Stimulated activated CD4-positive, alpha-beta T cell treated with anti-CD3 and anti-CD28 coated beads, Interleukin-2, amount 100 ng/mL, for 4 hours (primary cell): ENCODE measurements at places on chromosomes 16 and 17.

GRCh38 chr16:53821487-53821886 is 117.5 kb downstream of the FTO start:
- DNase-seq: no peak

- DNase-seq: no peak
Measured at GRCh38 chr16:68286153-68287074, 22.1 kb downstream of the SLC7A6 start.

- DNase-seq: no peak
Measured at GRCh38 chr16:13936596-13937081, 16.7 kb downstream of the ERCC4 start.

DNA sequence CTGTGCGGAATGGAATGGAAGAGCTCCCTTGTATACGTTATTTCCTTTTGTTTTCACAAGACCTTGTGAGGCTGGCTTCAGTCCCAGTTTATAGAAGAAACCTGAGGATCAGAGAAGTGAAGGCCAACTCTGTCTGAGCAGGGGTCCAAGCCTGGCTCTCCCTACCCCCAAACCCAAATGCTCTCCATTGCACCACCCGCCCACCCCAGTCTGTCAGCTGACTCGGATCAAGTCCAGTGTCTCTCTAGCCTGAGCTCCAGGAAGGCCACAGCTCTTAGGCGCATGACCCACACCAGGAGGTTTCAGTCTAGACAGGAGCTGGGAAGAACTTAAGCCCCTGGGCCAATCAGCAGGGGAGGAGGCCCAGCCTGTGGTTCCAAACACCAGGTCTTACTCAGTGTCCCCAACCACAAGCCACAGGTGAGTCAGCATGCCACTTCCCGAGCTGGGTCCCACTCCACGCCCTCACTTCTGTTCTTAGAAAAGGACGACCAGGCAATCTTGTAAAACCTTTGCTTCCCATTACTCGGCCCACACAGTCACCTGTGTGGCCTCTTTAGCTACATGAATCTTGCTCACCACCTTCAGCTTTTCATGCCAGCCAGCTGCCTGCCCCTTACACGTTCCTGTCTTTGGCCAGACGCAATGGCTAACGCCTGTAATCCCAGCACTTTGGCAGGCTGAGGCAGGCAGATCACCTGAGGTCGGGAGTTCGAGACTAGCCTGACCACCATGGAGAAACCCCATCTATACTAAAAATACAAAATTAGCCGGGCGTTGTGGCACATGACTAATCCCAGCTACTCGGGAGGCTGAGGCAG is 27.8 kb downstream of the TK2 start:
- peak; percentile 93 for DNase-seq

- DNase-seq: no peak
Measured at GRCh38 chr16:55283812-55284717, 39.9 kb upstream of the IRX6 start.

- no peak for DNase-seq
Measured at GRCh38 chr17:56845934-56846333, 12.0 kb downstream of the DGKE start.

GRCh38 chr16:66503030-66503429 is 46.9 kb downstream of the TK2 start:
- DNase-seq: no peak

GRCh38 chr17:72466199-72466598 is 345.4 kb downstream of the SOX9 start:
- no peak for DNase-seq

GRCh38 chr16:52547834-52548215 is 882 bp upstream of the TOX3 start:
- no peak for DNase-seq

DNA sequence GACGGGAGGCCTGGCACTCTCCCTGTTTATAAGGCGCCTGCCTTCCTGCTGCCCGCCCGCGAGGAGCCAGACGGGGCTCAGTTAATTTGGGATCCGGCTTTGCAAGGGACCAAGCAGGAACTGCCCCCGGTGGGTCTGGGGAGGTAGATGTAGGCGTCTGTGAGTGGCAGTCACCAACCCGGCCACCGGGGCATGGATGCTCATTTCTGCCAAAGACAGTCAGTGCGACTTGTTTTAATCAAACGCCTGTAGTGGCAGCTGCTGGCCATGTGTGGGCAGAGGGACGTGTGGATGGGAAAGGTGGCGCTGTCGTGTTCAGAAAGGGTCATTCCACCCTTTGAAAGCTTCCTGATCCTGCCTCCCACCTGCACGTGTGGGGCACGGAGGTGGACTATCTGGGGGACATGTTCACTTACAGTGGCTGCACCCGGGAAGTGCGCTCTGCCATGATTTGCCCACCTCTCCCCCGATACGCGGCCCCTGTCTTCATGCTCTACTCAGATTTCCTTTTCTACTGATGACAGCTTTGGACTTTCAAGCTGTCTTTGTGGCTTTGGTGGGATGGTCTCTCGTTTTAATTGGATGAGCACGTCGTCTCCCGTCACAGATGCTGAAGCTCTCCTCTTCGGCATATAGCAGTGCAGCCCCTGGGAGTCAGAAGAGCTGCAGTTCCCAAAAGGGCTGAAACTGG is 60.3 kb upstream of the CIBAR2 start:
- no peak for DNase-seq

DNA sequence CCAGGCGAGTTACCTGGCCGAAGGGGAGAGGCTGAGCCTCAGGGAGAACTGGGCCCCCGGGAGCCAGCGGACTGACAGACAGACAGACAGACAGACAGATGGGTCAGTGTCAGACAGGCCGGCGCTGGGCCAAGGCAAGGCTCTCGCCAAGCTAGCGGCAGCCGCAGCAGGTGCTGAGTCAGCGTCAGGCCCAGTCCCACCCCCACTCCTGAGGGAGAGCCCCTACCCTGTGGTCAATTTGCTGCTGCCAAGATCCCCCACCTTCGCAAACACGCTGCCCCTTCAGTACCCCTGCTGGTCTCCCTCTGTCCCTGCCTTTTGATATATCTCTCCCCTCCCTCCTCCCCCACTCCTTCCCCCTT is 1.5 kb downstream of the FGF11 start:
- DNase-seq: no peak

DNA sequence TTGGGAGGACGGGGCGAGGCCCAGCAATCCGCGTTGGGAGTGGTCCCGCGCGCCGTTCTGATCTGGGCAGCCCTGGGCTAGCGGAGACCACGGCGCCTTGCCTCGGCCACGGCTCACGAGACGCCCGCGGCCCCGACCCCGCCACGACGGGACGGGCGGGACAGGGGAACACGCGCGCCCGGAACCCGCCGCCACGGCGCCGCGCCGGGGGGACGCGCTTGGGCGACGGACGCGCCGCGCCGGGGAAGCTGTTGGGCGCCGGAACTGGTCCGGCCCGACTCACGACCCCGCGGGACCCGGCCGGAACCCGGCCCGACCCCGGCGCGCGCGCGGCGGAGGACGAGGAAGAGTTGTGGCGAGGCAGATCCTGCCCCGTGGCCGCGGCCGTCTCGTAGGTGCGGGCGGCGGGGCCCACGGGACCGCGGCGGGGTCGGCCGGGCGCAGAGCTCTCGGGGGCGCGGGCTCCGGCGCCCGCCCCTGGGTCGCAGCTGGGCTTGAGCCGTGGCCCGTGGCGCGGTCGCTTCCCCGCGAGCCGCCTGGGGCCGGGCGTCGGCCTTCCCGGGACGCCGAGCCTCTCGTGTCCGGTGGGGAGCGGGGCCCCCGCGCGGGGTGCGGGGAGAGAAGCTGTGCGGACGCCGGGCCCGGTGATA is at the start of gene ACSF3:
Gene ACSF3, plus strand, starts transcription at position 251 of the 650 bp plus-strand sequence. CDS start 6,830 bp downstream, outside the sequence.
- peak; percentile 56 for DNase-seq

GRCh38 chr17:40473573-40474365 is 27.7 kb downstream of the TNS4 start:
- DNase-seq: no peak

DNA sequence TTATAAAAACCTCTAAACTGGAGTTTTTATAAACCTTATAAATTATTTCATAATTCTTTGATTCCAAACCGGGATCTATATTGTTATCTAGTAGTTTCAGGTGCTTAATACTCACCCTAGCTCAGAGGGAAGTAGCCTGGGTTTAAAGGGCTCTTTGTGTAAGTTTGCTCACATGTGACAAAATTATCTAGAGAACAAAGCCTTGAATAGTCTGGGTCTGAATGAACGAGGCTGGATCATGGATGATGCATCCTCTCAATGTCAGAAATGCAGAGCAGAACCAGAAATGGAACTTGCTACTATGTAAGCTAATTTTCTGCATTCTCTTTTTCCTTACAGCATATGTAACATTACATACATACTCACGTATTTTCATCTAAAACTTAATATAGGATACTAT is 103.9 kb upstream of the NETO2 start:
- no peak for DNase-seq

- DNase-seq: no peak
Measured at GRCh38 chr17:28293994-28294393, 25.0 kb upstream of the TMEM97 start.

DNA sequence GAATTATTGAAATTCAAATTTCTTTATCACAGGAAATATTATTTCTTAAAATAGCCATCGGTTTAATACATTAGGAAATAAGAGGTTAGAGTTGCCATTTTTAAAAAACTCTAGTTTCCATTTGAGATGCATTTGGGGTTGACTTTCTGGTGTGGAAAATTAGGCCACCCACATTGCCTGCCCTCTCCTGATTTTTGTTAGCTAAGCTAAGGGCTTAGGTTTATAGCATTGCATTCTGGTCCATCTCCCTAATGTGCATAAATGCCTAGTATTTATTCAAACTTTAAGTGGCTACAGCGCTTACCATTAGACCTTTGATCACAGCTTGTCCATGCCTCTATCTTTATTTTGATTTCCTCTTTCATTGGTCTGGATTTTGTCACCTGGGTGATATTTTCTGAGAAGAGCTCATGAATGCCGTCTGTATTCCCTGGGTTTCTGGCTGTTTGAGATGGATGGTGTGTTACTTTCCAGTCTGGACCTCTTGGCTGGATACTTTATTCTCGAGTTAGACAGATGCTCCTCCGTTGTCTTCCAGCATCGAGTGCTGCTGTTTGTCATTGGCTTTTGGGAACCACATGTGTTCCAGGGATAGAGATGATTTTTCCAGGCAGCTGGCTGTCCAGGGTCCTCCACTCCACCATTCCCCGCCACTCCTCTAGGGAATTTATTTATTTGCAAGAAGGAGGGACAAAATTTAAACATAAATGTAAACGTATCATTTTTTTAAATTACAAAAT is 120.3 kb downstream of the KATNIP start:
- no peak for DNase-seq

DNA sequence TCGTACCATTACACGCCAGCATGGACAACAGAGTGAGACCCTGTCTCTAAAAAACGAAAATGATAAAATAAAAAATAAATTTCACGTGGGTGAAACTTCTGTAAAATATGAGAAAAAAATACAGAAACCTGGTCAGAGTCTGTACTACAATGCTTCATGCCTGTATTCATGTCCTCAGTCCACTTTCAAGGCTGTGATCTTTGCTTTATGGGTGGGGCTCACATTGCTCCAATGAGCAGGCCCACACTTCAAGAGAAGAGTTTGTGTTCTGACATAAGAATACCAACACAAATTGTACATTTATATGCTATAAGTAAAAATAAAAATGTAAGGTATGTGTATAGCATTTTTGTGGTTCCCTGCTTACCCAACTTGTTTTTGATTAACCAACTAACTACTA is 32.2 kb upstream of the ABCA3 start:
- no peak for DNase-seq

- DNase-seq: no peak
Measured at GRCh38 chr17:42878123-42878880, 22.3 kb upstream of the G6PC1 start.

DNA sequence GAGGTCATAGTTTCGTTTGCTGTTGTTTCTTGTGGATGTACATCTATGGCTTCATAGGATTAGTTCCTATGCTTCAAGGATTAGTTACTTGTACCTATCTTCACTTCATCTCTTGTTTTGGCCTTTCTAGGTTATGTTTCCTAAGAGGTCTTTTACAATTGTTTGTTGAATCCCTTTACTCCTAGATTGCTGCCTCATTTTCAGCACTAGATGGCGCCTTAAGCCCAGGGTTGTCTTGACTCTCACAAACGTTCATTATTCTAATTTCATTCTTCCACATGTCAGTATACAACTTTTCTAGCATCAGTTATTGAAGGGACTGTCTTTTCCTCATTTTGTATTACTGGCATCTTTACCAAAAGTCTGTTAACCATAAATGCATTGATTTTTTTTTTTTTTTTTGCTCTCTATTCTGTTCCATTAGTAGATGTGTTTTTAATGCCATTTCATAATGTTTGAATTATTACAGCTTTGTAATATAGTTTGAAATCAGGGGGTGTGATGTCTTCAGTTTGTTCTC is 45.0 kb upstream of the NACA2 start:
- DNase-seq: peak; percentile 15

GRCh38 chr16:68257251-68257905 is 6.9 kb upstream of the SLC7A6 start:
- DNase-seq: no peak

DNA sequence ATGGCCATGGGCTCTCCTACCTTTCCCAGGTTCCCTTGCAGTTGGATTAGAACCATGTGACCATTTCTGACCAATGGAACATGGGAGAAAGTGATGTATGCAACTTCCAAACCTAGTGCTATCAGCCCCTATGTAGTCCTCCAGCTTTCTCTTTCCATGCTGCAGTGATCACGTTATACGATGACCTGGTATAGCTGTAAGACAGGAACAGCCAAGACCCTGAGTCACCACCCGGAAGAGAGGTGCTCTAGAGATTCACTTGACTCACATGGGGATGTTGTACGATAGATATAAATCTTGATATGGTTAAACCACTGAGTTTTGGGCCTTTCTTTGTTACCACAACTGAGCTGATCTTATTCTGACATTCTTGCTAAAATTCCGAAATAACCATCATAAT is 65.1 kb downstream of the NOG start:
- DNase-seq: no peak

DNA sequence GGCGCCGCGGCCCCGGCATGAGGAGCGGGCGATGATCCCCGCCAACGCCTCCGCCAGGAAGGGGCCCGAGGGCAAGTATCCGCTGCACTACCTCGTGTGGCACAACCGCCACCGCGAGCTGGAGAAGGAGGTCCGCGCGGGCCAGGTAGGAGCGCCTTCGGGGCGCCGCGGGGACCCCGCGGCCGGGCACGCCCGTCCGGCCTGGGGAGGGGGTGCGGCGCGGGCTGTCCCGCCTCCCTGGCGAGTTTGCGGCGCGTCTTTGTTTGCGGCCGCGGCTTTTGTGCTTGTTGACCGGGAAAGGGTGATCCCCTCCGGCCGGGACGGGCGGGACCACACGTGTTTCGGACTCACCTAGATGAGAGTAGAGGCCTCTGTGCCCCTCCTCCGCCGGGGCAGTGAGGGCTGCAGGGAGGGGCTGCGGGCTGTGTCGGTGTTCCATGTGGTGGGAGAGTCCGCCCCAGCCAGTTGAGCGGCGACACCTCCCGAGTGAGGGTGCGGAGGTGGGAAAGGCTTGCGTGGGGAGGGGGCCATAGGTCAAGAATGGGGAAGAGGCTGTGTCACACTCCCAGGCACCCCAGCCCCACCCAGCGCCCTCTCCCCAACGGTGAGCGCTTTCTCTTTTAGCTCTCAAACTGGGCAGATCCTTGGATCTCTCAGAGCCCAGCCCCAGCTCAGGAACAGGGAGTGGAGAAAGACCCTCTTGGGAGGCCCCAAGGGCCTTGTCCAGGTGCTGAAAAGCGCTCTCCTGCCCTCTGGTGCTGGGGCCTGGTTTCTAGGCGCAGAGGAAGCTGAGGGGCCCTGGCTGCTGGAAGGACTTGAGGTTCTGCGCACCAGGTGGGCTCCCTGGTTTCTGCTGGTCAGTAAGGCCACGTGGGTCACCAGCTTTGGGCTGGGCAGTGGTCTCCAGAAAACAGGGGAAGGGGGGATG is 923 bp downstream of the ANKRD13B start:
- DNase-seq: no peak
